Purkinje cell (primary cell): ENCODE measurements at places on chromosomes 7 and 10. TPM values are rescaled to one million over a fixed set of nuclear protein-coding genes. Genes with fewer than 3 reads are reported as not detected.

The MRPS33 gene
- polyA plus RNA-seq: 449 and 488 TPM in 2 replicates

The SPDYE16 gene
- polyA plus RNA-seq: 0.38 and 0.51 TPM in 2 replicates

The ADK gene
- polyA plus RNA-seq: 67.9 and 88.6 TPM in 2 replicates

The PPP1R17 gene
- 814 and 845 TPM in 2 replicates for polyA plus RNA-seq

The NKX1-2 gene
- 0.16 TPM in 1 of 2 replicates, not detected in the other for polyA plus RNA-seq

The RHOBTB1 gene
- 1.6 and 2.5 TPM in 2 replicates for polyA plus RNA-seq

The MYL10 gene
- not detected in 2 replicates for polyA plus RNA-seq

The SKIDA1 gene
- polyA plus RNA-seq: 0.07 and 1.9 TPM in 2 replicates

The CALHM1 gene
- 0.40 TPM in 1 of 2 replicates, not detected in the other for polyA plus RNA-seq

The CACNB2 gene
- 102 and 134 TPM in 2 replicates for polyA plus RNA-seq

The GRID2IP gene
- polyA plus RNA-seq: 1.2 and 1.7 TPM in 2 replicates

The CCSER2 gene
- 55.8 and 58.6 TPM in 2 replicates for polyA plus RNA-seq

The MCM7 gene
- polyA plus RNA-seq: 0.59 and 2.2 TPM in 2 replicates

The CHCHD1 gene
- 107 and 110 TPM in 2 replicates for polyA plus RNA-seq
